Chondrocyte (in vitro differentiated cells): ENCODE measurements at places on chromosomes 2 and 18. TPM values are rescaled to one million over a fixed set of nuclear protein-coding genes. Genes with fewer than 3 reads are reported as not detected.

GRCh38 chr2:217047631-217048030, 187.8 kb upstream of the TNP1 start:
- no peak for DNase-seq

- no peak for DNase-seq
These were observed 248.2 kb upstream of the CDH20 start for GRCh38 chr18:61085036-61085435.

GRCh38 chr2:84022810-84023431, 436.2 kb downstream of the SUCLG1 start:
- DNase-seq: no peak

GRCh38 chr2:77328134-77328931, 193.8 kb downstream of the LRRTM4 start:
- no peak for DNase-seq

DNA sequence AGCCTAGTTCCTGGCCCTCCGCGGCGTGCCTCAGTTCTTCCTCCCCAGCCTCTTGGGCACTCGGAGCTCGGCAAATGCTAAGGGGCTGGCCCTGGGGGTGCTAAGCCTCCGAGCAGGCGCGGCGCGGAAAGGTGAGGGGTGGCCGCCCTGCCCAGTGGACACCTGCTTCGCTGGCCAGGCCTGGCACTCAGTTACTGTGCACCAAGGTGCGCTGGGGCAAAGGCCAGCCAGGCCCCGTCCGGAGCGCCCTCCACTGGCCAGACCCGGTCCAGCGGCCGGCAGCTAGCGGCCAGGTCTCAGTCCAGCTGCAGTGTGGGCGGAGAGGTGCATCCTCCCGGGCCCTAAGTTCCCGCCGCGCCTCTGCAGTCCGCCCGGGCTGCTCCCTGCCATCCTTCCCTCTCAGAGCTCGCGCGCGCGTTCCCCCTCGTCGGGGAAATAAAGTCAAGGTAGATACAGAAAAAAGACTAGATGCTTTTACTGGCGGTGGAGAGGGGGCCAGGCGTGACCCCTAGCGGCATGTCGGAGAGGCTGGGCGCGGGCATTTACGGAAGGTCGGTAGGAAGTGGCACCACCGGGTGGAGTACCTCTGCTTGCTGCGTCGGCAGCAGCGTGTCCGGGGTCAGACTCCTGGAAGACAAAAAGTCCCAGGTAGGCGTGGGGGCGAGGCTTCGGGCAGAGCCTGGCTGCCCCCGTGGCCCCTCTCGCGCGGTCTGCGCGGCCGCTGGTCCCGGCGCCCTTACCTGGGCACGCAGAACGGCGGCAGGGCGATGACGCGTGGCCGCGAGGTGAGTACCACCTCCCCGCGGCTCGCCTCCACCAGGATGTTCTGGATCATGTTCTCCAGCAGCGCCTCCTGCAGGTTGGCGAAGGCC, 9.4 kb upstream of the CRYBA2 start:
- DNase-seq: no peak

Gene GNAL
- total RNA-seq: 1.3 to 5.9 TPM (median 5.8 TPM) in 3 replicates
